ENCODE measurements at places on chromosomes 6 and 20. TPM values are rescaled to one million over a fixed set of nuclear protein-coding genes. Genes with fewer than 3 reads are reported as not detected.

DNA sequence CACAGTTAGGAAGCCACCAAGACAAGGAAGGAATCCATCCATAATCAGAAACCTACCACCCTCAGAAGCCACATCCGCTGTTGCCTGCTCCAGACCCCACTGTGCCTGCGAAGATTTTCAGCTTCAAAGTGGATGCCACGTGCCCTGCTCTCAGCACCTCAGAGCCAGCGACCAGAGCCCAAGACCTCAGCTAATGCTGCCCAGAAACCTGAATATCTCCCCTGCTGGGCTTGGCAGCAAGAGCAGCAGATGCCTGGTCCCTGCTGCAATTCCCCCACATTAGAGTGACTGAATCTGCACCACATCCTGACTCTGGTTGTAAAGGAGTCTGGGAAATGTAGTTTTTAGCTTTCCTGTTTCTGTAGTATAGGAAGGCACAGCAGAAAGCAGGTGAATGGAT is 10.7 kb upstream of the ULBP3 start:
- no peak for DNase-seq

GRCh38 chr6:69422475-69422874 is 374.3 kb downstream of the LMBRD1 start:
- no peak for DNase-seq

ZC2HC1B gene
- 0.31 TPM for total RNA-seq

PPP1R3D gene
- total RNA-seq: 3.6 TPM

DNA sequence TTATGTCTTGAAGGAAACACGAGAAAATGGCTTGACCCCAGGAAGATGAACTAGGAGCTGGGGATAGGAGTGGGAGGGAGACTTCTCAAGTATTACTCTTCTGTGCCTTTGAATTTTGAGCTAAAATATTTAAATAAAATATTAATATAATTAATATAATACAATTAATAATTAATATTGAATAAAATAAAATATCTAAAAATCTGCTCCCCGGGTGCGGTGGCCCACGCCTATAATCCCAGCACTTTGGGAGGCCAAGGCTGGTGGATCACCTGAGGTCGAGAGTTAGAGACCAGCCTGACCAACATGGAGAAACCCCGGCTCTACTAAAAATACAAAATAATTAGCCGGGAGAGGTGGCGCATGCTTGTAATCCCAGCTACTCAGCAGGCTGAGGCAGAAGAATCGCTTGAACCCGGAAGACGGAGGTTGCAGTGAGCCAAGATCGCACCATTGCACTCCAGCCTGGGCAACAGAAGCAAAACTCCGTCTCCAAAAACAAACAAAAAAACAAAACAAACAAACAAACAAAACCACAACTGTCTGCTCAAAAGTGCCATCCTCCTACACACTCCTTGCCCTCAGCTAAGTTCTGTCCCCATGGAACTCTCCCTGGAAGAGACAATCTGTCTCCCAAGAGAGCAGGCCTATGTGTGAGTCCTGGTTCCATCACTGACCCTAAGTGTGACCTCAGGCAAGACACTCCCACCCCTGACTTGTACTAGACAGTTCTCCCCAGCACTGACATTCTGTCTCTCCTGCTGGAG is 13.7 kb upstream of the TRIB3 start:
- no peak for DNase-seq

DNA sequence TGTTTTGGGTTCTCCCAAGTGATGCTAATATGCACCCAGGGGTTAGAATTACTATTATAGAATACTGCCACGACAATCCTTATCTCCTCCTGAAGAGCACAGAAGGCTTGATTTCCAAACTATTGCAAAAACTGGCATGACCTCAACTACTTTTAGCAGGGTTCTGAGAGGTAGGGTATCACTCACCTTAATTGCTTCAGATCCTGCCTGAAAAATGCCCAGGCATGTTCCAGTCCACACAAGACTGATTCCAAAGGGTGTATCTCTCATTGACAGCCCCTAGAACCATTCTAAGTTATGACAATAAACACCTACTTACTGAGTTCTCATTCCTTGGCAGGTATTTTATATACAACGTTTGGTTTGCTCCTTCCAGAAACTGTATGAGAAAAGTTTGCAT is 5.0 kb upstream of the DSE start:
- no peak for DNase-seq

- DNase-seq: no peak
These were observed 52.4 kb downstream of the SCAND1 start for GRCh38 chr20:35901678-35902544.

- no peak for DNase-seq
These were observed 9.6 kb downstream of the IGF2R start for GRCh38 chr6:159978291-159979135.

MOG gene
- not detected for total RNA-seq

Measured in occipital lobe (tissue), 3 donors.